Brain microvascular endothelial cell (primary cell): ENCODE measurements at places on chromosomes 12 and 14.
A peak's percentile ranks its signal among the peaks of the same experiment; 100 is the strongest.

- no peak for DNase-seq
Measured at GRCh38 chr14:102196039-102196901, 56.6 kb downstream of the WDR20 start.

GRCh38 chr12:124479680-124480468 lies 87.5 kb downstream of the NCOR2 start:
- DNase-seq = no peak

DNA sequence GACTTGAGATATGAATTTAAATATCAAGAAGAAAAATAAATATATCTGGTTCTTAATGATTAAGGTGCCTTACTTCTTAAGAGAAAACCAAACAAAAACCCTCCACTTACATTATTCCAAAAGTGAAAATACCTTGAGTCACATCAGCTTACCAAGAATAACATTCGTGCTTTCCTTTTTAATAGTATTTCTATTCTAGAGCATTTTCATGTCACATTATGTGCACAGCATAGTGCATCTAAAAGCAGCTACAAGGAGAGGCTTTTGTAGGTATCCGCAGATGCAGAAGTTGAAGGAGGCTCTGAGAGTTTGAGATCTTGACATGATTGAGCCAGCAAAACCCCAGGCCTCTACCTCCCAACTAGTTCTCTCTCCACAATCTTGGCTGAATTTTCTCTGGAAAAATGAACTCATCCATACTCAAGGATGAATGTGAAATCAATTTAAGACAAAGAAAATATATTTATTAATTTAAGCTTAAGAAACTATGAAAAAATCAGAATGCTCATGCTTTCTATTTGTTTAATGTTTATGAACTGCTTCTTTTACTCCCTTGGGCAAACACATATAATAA lies 275.0 kb downstream of the AKAP6 start:
- DNase-seq = no peak

- DNase-seq = no peak
Measured at GRCh38 chr12:8685051-8685450, 12.7 kb upstream of the RIMKLB start.

GRCh38 chr12:2614341-2614740 lies 180.4 kb upstream of the FKBP4 start:
- no peak for DNase-seq

- no peak for DNase-seq
Measured at GRCh38 chr14:68634332-68634731, 158.5 kb downstream of the ZFP36L1 start.

DNA sequence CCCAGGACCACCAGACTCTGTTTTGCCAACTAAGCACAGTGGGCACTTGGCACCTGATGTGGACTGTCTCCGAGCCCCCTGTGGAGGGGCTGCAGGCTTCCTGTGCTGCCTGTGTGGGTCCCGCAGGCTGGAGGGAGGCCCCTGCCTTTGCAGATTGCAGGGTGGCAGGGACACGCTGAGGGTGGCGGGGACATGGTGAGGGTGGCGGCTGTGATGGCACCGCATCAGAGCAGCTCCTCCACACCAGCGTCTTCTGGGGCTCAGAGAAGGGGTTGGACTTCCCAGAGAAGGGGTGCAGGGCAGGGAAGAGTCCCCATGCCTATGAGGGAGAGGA lies 8.1 kb downstream of the ZFYVE21 start:
- DNase-seq = no peak

DNA sequence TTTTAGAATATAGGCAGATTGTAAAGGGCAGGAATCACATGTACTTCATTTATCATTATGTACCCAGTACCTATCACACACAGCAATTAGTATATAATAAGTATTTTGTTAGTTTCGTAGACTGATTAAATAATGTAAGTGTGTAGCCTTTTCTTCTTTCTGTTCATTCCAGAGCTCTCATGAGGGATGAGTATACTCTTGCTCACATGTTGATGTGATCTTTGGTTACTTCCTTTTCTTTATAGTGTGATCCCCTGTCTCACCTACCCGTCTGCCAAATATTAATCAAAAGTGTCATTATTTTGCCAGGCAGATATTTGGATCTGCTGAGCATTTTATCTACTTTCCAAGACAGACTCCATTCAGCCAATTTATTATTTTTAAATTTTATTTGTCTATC lies 156.1 kb downstream of the PCNX1 start:
- no peak for DNase-seq

GRCh38 chr12:108000111-108000510 lies 129.0 kb upstream of the WSCD2 start:
- no peak for DNase-seq

DNA sequence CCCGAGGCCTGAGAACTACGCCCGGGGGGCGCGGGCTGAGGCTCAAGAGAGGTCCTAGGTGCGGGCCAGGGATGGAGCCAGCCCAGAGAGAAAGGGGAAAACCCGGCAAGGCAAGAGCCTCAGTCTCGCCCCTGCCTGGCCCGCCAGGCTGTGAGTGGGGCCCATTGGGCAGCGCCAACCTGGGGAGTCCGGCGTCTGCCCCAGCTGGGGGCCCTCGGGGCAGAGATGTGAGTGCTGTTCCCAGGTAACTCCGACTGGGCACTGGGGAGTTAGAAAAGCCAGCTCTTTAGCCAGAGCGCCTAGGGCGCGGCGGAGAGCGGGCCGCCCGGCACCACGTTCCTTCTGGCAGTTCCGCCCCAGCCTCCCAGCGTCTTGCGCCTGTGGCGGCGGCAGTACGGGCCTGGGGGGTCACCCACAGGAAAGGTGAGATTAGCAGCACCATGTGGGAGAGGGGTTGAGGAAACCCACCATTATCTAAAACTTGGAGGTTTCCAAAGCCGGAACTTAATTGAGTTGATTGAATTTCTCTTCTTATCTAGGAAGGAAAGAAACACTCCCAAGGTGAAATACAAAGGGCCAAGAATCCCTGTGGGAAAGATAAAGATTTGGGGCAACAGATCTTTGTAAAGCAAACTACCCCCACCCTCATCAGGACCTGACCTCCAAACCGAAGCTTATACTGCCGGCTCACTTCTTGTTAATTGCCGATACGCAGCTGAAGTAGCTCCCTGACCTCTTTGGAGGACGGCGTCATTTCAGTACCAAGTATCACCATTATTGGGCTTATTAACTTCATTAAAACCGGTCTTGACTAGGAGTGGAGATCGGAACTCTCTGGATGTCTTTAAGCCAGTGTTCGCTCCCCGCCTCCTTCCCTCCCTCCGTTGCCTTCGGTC lies 11.6 kb downstream of the OTX2 start:
- no peak for DNase-seq

DNA sequence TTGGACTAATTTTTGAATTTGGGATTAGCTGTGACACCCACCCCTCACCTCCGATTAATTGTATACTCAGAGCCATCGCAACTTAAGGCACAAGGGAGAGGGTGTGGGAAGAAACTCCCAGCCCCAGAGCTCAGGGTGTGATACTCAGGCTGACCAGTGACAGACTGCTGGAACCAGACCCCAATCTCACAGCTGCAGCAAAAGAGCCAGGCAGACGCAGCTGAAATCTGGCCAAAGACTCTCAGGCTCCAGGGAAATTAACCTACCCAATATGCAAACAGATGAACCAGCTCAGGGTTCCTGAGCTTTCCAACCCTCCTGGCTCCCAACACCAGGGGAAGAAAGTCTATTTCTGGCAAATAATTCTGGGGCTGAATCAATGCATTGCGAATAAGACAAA lies 30.5 kb downstream of the ANAPC7 start:
- DNase-seq = no peak

DNA sequence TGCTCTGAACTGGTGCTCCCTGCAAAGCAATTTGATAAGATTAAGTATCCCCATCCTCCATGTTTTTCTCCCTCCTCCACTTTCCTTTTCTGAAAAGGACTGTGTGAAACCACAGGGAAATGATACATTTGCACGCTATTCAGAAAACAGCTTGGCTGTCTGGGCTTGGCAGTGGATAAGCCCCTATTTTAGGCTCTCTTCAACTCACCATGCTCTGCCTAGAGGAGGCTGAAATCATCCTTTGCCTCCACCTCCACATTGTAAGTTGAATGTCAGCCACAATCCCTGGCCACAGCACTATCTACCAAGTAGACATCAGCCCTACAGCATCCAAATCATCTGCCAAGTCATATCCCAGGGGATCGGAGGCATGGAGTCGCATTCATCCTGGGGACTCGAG lies 642.3 kb downstream of the RPS29 start:
- DNase-seq = no peak

DNA sequence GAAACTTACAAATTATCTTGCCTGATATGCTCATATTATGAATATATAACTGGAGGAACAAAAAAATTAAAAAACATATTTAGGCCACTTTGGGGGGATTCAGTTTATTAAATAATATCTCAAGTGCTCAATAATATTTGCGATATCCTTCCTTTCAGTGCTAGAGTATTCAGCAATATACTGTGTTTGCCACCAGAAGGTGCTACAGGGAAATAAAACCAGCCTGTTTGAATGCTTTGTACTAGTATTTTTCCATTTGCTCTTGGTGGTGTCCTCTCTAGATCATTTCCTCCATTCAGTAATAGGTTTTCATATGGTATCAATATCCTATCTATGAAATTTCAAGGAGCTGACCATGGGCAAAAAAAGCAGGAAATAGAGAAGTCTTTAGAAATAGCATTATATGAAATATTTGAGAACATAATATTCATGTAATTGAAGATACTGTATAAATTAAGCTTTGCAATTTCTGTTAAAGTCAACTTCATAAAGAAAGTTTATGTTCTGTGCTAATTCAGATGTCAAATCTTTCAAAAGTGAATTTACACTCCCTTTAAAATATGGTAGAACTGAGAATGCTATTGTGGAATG lies 106.2 kb upstream of the NAV3 start:
- DNase-seq = peak; percentile 48

DNA sequence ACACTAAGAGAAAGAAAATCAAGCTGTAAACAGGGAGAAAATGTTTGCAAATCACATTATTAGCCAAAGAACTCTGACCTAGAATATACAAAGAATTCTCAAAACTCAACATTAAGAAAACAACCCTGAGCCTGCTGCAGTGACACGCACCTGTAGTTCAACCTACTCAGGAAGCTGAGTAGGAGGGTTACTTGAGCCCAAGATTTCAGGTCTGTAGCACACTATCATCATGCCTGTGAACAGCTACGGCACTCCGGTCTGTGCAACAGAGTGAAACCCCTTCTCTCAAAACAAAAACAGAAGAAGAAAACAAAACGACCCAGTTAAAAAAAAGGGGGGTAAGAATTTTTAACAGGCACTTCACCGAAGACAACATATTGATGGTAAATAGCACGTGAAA lies 20.8 kb downstream of the SAV1 start:
- DNase-seq = no peak

GRCh38 chr12:40405419-40405818 lies 180.6 kb downstream of the LRRK2 start:
- DNase-seq = no peak

DNA sequence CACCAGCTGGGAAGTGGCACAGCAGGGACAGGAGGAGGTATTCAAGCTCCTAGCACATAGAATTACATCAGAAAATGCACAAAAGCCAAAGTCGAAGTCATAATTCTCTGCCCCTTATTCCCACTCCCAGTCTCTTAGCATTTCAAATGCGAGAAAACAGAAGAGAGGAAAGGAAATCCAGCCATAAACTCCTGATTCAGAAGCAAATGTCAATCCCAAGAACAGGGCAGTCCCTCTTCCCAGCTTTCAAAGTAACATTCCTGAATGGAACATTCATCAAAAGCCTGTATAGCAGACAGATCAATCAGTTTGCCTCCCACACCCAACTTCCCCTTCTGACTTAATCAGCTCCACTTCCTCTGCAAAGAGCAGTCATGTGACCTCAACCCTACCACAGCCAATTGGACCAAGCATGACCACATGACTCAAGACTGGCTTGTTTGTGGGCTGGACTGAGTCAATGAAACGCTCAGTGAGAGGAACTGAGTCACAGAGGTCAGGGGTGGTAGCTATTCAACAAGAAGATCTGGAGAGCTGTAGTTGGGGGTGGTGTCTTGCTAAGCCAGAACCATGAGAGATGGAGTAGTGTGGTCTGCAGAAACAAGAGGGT lies 41.4 kb upstream of the TUNAR start:
- no peak for DNase-seq

- DNase-seq = no peak
Measured at GRCh38 chr12:132660052-132660451, 27.1 kb downstream of the POLE start.

GRCh38 chr14:74670726-74671411 lies 42.0 kb downstream of the AREL1 start:
- DNase-seq = peak; percentile 33

DNA sequence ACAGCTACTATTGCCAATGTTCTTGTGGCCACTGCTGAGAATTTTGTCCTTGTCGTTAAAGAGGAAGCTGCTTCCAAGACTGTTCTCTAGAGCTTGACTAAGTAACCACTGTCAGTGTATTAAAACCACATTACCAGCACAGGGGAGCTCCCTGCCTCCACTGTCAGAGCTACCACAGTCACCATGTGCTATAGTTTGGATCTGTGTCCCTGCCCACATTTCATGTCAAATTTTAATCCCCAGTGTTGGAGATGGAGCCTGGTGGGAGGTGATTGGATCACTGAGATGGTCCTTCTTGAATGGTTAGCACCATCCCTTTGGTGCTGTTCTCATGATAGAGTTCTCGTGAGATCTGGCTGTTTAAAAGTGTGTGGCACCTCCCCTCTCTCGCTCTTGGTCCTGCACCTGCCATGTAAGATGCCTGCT lies 23.2 kb upstream of the RAP1B start:
- no peak for DNase-seq

- DNase-seq = no peak
Measured at GRCh38 chr12:123898673-123899072, 74.0 kb downstream of the CCDC92 start.

DNA sequence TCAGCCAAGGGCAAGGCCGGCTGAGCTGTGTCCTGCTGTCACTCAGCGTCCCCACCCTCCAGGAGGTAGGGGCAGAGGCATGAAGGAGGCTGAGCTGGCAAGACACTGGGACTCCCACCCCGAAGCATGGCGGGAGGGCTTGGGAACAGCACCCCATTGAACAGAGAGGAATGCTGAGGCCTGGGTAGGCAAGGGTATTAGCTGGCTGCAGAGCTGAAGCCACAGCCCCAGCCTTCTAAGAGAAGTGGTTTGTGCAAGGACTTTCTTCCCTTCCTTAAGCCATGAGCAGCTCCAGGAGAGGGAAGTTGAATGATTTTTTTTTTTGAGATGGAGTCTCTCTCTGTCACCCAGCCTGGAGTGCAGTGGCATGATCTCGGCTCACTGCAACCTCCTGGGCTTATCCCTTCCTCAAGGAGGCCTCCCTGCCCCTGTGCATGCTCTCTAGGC lies 6.6 kb upstream of the CFAP73 start:
- no peak for DNase-seq

GRCh38 chr12:1509413-1510052 lies 84.8 kb downstream of the FBXL14 start:
- DNase-seq = no peak

DNA sequence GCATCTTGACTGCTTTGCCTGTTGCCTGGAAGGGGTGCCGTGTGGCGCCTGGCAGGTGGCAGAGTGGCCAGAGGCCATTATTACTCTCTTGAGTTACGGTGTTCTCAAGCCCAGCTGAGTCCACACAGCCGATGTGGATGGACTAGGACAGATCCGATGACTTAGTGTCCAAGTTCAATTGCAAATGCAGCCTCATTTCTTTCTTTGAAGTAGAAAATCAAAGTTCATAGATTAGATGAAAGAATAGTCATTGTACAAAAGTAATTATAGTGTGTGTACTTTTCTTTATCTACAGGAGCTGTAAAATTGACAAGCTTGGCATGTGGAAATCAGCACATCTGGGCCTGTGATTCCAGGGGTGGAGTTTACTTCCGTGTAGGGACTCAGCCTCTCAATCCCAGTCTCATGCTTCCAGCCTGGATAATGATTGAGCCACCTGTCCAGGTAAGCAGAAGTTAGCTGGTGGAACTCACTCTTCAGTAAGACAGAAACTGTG lies 44.7 kb downstream of the ANKRD9 start:
- no peak for DNase-seq

- no peak for DNase-seq
Measured at GRCh38 chr12:41339784-41340183, 151.7 kb downstream of the PDZRN4 start.
